Activated CD4-positive, alpha-beta T cell treated with anti-CD3 and anti-CD28 coated beads for 4 hours (primary cell): ENCODE measurements at places on chromosomes 3 and 15.

- DNase-seq: no peak
Measured at GRCh38 chr15:83835479-83835878, 181.6 kb downstream of the ADAMTSL3 start.

GRCh38 chr3:6182476-6182875 is 678.4 kb upstream of the GRM7 start:
- DNase-seq: no peak

GRCh38 chr3:23501201-23501802 is 298.2 kb downstream of the UBE2E2 start:
- DNase-seq: no peak

GRCh38 chr3:171898192-171898591 is 55.0 kb downstream of the TMEM212 start:
- no peak for DNase-seq

DNA sequence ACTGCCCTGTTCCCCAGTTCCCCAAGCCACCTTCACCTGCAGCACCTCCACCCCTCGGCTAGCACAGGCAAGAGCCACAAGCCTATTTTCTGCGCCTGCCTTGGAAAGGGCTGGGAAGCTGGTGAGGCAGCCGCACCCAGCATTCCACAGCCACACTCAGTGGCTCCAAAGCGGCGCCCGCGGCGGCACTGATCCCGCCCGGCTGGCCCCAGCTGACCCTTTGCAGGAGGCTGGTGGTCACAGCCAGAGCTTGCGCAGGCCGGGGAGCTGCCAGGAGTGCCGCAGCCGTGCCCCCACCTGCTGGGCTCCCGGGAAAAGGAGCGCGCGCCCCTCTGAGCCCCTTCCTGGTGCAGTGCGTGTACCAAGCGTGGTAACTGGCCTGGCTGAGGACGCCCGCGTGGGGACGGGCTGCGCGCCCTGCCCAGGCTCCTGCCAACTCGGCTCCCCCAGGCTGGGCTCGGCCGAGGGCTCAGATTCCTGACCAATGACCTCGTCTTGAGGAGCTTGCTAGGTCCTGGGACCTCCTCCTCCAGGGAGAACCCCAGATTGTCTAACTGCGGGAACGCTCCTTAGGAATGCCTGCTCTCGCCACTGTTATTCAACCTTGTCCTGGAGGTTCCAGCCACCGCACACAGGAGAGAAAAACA is 13.3 kb downstream of the GRAMD2A start:
- DNase-seq: no peak

DNA sequence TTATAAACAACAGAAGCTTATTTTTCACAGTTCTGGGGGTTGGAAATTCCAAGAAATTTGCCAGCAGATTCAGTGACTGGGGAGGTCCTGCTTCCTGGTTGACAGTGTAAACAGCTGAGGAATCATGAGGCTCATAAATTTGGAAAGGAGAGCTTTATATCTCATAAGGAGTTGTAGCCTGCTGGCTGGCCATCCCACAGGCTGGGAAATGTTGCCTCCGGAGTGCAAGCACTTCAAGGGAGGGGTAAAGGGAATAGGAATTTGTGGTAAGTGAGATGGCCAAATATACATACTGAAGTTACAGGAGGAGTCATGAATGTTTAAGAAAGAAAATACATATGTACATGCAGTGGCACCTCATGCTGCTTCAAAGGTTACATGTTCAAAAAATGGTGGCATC is 217.2 kb upstream of the CBLB start:
- DNase-seq: no peak

DNA sequence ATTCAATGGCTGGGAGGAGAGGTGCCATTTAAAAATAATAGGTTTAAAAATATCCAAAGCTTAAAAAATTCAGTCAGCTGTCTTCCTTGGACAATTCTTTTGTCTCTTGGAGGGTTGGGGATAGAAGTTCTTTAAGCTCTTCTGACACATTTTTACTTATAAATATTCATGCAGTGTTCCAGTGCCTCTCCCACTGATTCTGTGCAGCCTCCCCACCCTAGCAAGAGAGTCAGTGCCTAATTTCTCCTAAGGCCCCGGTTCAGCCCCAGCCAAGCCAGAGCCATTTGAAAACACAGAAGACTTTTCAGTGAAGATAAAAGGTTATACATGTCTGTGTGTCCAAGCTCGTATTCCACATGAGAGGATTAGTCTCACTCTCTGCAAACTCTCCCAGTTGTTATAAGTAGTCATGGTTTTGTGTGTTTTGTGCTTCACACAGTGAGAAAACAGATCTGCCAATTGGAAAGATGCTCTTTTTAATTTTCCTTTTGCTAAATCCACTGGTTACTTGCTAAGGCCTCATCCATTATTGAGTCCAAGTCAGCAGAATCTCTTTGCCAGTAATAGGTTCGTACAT is 141.3 kb downstream of the CD47 start:
- DNase-seq: no peak

DNA sequence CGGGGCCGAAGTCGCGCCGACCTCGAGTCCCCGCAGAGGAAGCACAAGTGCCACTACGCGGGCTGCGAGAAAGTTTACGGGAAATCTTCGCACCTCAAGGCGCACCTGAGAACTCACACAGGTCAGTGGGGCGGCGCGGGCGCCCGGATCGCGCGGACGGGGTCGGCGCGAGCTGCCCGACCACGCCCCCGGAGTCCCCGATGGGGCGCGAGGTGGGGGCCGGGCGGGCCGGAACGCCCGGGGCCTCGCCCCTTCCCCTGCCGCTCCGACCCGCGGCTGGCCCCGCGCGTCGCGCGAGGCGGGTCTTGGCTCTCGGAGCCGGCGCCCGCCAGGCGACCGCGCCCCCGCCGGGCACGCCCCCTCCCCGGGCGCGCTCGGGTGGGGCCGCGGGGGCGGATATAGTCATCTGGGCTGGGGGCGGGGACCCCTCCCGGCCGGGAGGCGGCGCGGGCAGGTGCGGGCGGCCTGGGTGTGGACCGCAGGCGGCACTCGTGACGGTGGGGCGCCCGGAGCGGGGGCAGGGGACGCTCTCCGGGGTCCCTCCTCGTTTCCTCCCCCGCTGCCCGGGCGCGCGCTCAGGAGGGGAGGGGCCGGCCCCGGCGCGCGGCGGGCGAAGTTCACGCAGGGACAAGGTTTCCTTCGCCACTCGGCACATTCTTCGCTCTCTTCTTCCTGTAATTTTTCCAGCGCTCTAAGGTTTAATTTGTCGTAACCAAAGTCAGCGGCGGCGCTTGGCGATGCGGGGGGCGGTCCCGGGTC is 1.2 kb downstream of the KLF13 start:
- DNase-seq: peak; percentile 86

- no peak for DNase-seq
Measured at GRCh38 chr15:36584511-36584910, 5.1 kb downstream of the CDIN1 start.
